ENCODE measurements at places on chromosomes 4 and X.

- no peak for DNase-seq
Measured at GRCh38 chrX:18639280-18639679, 32.6 kb downstream of the RS1 start.

DNA sequence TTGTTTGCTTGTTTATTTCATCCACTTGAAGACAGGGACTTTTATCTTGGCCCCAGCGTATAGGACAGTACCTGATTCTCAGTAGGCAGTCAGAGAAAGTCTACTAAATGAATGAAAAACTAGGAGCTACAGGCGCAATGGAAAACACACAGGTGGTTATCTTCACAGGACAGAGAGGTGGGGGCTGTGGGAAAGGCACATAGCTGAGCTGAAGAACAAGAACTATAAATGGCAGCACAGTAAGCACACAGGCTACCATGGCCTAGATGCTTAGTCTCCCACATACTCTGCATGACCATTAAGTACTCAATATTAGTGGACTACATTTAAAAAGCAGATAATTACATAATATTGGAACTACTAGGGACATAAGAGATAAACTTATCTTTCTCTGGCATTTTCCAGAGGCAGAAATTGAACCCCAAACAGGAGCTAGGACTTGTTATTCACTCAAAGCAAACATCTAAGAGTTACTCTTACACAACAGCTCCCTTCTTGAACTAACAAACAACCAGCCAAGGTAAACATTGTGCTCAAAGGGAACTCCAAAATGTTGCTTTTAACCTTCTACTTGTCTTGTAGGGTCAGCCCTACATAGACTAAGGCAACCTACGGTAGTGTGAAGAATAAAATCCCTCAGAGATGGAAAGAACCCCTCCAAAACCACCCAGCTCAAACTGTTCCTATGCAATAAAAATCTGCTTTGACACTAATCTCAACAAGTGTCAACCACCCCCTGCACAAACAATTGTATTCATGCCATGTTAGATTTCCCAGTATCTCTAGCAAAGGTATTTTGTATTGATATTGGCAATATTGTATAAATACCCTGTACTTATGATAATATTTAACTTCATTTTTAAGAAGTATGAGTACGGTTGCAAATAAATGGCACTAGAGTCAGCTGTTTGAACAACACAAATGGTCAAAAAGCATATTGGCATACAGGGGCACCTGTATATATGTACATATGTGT is 593.6 kb downstream of the KLHL13 start:
- no peak for DNase-seq

- no peak for DNase-seq
Measured at GRCh38 chr4:106569146-106570031, 200.8 kb upstream of the GIMD1 start.

DNA sequence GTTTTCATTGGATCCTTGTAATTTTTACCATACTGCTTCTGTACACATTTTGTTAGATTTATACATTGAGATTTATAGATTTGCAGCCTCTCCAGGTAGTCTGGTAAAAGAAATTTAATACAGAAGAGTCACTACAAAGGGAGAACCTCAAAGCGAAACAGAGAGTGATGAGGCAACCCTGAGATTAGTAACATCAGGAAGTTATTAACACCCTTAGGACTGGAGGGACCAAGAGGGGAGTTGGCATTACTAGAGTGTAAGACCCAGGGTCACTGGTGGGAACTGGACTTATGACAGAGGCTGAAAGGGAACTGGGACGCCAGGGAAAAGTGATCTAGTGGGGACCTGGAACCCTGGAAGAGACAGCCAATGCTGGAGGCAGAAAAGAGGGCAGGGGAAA is 20.6 kb upstream of the MAML3 start:
- DNase-seq, result no peak

- no peak for DNase-seq
Measured at GRCh38 chr4:41678951-41679350, 69.6 kb downstream of the PHOX2B start.

DNA sequence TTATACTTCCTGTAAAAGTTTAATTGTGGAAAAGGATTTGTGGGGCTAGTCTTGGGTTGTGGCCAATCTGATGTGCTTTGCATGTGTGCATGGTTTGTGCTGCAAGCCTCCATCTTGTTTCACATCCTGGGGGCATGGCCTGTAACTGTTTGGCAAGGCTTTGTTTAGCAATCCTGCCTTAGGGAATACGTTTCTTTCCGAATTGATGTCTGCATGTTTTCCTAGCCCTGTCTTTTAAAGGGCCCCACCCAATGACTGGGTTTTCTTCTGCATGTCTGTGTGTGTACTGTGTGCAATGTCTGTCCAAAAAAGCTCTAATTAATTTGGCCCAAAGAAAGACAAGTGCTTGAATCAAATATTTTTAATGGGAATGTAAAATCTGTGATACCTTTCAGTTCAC is 74.6 kb upstream of the MID1IP1 start:
- no peak for DNase-seq

- no peak for DNase-seq
Measured at GRCh38 chr4:1685235-1686150, 1.4 kb upstream of the FAM53A start.

DNA sequence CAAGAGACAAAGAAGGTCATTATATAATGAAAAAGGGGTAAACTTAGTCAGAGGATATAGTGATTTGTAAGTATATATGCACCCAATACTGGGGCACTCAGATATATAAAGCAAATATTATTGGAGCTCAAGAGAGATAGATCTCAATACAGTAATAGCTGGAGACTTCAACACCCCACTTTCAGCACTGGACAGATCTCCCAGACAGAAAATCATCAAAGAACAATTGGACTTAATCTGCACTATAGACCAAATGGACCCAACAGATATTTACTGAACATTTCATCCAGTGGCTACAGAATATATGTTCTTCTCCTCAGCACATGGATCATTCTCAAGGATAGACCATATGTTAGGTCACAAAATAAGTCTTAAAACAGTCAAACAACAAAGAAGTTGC is 47.2 kb upstream of the RBMXL3 start:
- no peak for DNase-seq

DNA sequence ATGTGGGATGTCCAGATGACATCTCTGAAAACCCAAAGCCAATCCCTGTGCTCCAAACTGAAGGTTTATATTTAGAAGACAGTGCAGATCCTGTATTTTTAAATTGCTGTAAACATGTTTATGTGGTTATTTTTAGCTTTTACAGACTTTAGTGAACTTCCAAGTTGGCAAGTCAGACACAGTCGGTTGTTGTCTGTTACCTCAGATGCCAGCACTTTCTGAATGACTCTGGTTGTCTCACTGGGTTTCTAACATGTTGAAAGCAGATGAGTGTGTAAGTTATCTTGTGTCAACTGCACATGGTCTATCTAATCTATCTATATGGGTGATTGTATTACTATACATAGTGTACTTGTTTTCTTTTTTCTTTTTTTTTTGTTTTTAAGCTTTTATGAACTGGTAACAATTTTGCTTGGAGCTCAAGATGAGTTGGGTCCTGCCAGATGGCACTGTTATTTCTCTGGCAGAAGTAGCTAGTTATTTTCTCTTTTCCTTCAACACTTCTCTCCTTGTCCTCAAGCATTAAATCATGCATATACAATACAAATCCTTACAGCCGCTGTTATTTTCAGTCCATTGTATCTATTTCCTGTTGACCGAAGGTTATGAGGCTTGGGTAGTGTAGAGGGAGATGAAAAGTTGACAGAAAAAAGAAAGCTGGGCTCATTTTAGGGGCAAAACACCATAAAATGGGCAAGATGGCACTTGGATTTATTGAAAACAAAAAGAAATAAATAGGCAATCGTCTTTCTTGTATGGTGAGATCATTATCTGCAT is 66.3 kb downstream of the GAB1 start:
- no peak for DNase-seq

DNA sequence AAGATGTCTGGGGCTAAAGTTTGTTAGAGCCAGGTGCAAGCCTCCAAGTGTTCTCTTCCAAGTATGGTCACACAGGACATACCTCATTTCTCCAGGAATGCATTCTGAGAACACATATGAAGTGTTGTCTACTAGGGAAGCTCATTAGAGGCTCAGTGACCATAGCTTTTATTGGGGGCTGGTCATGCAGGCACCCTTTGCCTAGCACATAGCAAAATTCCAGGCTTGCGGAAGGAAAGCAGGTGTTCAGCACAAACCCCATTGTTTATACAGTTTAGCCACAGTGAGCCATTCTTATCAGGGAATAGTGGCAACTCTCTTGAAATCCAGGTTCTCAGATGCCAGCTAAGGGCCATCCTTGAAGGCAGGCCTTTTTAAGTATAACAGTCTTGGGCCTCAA is 339.4 kb upstream of the ZCCHC13 start:
- no peak for DNase-seq

GRCh38 chrX:153448556-153449367 is 2.9 kb upstream of the TREX2 start:
- DNase-seq, result no peak

DNA sequence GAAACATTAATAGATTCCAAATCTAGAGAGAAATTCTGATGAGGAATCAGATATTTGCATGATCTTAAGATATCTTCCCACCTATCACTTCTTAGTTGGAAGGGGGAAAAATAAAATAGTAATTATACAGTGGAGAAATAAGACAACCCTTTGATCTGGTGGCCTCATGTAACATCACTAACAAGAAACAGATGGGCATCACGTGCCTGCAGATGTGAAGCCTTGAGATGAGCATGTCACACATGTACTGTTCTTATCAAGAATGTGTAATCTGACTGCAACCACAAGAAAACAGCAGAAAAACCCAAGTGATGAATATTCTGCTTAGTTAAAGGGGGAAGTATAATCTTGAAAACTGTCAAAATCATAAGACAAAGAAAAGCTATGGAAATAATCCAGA is 31.4 kb upstream of the NKX6-1 start:
- DNase-seq, result no peak

DNA sequence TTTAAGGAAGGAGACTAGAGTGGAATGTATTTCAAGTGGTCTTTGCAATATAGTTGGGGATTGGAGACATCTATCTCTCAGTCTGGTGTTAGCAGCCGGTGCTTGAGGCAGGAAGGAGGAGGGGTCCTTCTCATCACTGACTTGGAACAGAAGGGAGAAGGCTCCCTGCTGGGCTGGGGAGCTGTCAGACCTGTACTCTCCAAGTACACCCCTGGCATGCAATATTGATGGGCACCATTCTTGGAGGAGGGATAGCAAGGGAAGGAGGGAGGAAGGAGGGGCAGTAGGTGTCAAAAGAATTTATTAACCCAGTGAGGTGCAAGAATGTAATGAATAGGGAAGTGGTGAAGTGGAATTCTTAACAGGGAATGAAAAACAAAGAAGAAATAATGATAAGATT is 338.8 kb downstream of the UNC5C start:
- DNase-seq, result no peak
